ENCODE measurements at places on chromosomes 11 and 22.

GRCh38 chr11:93819966-93820695 is 30.3 kb downstream of the VSTM5 start:
- DNase-seq = no peak

DNA sequence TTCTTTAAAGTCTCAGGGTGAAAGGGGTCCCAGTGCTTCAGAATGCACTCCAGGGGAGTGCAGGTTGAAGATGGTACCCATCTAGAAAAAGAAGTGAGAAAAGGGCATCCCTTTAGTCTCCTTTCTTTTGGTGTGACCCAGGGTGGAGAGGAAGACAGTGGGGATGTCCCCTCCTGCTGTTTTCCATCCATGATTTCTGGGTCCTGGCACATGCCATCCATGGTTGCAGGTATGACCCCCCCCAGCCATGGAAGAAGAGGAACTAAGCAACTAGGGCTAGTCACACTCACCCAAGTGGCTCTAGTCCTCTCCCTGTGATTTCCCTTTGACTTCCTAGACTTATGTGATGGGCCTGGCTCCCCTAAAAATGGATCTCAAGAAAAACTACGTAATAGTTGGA is 15.9 kb upstream of the EI24 start:
- DNase-seq = no peak

DNA sequence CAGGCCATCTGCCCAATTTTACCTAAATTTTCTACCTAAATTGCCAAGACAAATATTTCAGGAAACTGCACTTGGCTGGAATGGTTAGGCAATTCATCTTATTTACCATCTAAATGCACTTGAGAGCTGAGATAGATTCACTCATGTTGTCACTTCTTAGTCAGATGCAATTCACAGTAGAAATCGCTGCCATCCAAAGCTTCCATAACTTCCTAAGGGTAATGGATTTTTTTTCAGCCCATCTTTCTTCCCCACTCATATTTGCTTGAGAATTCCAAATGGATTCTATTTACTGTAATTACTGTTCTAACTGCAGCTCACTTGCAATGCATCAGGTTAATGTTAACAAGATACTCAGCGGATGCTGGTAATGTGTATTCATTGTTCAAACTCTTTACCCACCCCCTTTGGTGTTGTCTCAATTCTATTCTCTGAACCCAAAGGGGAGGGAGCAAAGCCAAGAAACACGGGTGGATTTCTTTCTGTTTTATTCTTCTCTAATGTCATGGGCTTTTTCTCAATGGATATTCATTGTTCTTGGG is 96.0 kb downstream of the TENM4 start:
- peak; percentile 70 for DNase-seq

GRCh38 chr11:57315491-57315890 is 9.3 kb downstream of the TNKS1BP1 start:
- DNase-seq = peak; percentile 23

DNA sequence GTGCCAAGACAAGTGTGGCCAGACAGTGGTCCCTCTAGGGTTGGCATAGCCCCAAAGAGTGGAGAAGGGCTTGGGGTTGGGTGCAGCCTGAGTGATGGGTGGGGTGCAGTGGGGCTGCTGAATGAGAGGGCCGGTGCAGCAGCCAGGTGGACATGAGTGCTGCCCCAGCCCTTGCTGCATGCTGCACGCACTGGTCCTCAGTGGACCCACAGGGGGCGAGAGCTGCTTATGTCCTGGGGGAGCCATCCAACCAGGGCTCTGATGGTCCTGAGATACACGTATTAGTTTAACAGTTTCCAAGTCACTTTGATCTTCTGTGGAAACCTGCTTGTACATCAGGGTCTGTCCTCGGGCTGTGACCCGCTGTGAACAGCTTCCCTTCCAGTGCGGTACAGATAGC is 23.9 kb upstream of the ACR start:
- no peak for DNase-seq

DNA sequence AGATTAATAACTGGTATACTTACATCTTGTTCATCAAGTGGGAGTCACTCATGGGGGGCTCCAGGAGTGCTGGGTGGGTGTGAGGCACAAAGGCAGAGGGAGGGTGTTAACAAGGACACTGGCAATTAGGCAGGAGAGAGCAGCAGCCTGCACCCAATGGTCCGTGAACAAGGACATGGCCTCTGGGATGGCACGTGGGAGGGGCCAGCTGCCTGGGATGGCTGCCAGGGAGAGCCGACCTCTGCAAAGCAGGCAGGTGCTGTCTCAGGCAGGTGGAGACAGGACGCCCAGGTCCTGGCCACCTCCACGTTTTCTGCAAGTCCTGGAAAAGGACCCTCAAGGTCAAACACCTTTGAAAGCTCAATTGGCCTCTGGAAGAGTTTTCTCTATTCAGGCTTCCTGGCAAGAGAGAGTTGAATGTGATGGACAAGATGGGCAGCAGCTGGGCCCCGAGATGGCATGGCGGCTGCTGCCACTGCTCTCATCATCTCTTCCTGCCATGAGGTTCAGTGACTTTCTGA is 257.1 kb downstream of the BUD13 start:
- DNase-seq = peak; percentile 94

- DNase-seq = no peak
Observed at GRCh38 chr11:84249344-84250135, 963.4 kb upstream of the CCDC90B start.

GRCh38 chr11:89625171-89625570 is 84.9 kb upstream of the TRIM77 start:
- no peak for DNase-seq

- DNase-seq = no peak
Observed at GRCh38 chr11:115926601-115927000, 422.4 kb upstream of the CADM1 start.

GRCh38 chr11:18188796-18189195 is 16.2 kb downstream of the MRGPRX4 start:
- no peak for DNase-seq

- no peak for DNase-seq
Observed at GRCh38 chr11:33018840-33019239, 3.2 kb downstream of the DEPDC7 start.

- DNase-seq = no peak
Observed at GRCh38 chr11:69691463-69691862, 12.4 kb downstream of the FGF19 start.

Measured in NCI-H2081 (cell line).